Omental fat pad (tissue), 4 donors: ENCODE measurements at places on chromosomes 5 and 9.

DNA sequence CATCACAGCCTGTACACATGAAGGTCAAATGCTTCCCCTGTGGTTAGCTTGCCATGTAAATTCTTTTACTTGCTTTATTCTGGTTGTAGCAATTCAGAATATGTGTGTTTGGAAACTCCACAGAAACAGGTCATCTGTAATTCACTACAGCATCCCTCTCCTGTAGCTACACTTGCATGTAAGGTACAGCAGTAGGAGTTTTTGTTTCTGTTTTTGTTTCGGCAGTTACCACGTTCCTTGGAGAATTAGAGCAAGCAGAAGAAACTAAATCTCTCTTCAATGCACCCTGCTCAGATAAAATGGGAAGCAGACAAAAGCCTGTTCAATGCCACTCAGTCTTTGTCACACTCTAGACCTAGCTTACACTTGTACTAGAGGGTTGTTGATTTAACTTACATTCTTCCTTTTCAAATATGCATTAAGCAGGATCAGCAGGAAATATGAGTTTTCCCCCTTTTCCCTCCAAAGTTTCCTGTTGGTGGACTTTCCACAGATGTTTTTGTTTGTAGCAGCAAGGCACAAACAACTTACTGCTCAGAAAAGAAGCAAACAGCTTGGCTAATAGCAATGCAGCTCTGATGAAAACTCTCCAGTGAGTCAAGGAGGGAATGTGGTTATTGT lies 80.9 kb downstream of the YIPF5 start:
- DNase-seq: no peak

DNA sequence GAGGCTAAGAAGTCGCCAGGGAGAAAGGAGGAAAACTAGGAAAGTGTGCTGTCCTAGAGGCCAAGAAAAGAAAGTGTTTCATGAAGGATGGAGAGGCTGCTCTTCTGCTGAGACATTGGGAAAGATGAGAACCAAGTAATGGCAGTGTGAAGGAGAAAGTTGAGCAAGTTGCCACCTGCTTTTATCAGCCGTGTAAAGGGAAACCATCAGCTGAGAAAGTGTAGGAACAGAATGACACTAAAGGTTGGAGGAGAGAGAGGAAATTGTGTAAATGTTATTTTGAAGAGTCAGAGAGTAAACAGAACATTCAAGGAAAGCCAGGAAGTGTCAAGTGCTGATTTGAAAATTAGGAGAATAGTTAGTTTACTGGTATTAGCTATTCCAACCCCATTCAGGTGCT lies 125.0 kb downstream of the CEMIP2 start:
- no peak for DNase-seq

- no peak for DNase-seq
These were observed 77.4 kb downstream of the KIAA0825 start for GRCh38 chr5:94540856-94541494.

DNA sequence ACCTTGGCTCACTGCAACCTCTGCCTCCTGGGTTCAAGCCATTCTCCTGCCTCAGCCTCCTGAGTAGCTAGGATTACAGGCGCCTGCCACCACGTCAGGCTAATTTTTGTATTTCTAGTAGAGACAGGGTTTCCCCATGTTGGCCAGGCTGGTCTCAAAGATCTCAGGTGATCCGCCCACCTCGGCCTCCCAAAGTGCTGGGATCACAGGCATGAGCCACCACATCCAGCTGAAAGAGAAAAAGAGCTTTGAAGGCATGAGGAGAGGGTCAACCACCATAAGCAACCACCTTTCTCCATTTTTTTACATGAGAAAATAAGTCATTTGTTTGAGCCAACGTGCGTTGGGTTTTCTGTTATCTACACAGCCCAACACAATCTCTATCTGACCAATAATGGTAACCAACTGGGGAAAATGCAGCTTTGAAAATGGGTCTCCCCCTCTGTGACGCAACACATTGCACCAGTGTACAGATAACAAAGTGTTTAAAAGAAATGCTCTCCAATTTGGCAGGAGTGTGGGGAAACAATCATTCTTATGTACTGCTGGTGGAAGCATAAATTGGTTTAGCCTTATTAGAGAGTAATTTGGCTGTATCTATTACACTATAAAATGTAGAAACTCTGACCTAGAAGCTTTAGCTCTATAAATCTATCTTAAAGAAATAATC lies 45.8 kb upstream of the ZBTB43 start:
- no peak for DNase-seq

- no peak for DNase-seq
These were observed 17.6 kb upstream of the SHOC1 start for GRCh38 chr9:111812337-111812736.

DNA sequence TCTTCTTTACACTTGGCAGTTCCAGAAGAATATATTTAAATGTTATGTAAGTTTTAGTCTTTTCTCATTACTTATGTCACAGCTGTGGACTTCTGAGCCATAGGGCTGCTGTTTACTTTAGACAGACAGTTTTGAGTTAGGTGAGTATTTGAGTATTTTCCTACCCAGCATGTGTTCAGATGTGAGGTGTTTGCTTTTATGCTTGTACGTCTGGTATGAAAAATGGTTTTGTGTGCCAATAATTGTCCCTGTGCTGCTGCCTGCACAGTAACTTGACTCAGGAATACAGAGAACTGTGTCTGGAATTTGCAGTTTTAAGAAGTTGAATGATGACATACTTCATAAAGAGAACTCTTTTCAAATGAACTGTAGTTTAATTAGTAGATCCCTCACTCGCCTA lies 20.8 kb downstream of the MEGF10 start:
- DNase-seq: no peak

DNA sequence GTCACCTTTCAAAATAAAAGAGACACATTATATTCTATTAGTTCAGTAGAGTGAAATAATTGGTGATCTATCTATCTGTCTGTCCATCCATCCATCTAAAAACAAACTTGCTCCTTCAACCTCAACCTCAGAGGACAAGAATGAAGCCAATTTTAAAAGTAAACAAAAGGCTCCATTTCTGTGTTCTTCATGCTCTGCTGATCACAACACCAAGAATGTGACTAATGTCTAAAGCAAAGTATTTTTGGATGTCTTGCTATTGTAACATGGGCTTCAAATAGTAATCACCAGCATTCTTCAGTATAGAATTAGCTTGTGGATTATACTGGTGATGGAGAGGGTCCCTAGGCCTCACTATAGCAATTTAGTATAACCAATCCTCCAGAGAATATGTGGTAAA lies 1304.4 kb downstream of the MAT2B start:
- DNase-seq: no peak

- no peak for DNase-seq
These were observed 688.2 kb upstream of the CDH6 start for GRCh38 chr5:30505014-30505886.

DNA sequence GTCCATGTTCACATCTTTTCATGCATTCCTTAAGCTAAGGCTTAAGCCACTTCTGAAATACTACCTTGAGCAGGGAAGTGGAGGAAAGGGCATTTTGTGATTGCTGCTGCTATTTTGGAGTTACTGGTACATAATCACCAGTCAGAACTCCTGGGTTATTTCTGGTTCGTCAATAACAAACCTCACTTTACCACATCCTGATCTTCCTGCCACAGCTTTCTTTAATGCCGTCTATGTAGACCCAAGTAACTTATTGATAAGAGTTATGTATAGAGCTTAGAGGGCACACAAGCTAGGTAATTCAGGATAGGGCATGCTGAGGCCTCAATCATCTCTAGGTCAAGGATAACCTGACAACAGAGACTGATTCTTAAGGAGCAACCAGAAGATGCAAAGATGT lies 120.7 kb downstream of the DOCK8 start:
- DNase-seq: no peak

DNA sequence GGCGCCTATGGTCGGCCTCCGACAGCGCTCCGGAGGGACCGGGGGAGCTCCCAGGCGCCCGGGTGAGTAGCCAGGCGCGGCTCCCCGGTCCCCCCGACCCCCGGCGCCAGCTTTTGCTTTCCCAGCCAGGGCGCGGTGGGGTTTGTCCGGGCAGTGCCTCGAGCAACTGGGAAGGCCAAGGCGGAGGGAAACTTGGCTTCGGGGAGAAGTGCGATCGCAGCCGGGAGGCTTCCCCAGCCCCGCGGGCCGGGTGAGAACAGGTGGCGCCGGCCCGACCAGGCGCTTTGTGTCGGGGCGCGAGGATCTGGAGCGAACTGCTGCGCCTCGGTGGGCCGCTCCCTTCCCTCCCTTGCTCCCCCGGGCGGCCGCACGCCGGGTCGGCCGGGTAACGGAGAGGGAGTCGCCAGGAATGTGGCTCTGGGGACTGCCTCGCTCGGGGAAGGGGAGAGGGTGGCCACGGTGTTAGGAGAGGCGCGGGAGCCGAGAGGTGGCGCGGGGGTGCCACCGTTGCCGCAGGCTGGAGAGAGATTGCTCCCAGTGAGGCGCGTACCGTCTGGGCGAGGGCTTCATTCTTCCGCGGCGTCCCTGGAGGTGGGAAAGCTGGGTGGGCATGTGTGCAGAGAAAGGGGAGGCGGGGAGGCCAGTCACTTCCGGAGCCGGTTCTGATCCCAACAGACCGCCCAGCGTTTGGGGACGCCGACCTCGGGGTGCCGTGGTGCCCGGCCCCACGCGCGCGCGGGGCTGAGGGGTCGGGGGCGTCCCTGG lies 561 bp downstream of the DAPK1 start:
- DNase-seq: no peak

GRCh38 chr5:91787718-91788117 lies 404.6 kb upstream of the ARRDC3 start:
- no peak for DNase-seq

DNA sequence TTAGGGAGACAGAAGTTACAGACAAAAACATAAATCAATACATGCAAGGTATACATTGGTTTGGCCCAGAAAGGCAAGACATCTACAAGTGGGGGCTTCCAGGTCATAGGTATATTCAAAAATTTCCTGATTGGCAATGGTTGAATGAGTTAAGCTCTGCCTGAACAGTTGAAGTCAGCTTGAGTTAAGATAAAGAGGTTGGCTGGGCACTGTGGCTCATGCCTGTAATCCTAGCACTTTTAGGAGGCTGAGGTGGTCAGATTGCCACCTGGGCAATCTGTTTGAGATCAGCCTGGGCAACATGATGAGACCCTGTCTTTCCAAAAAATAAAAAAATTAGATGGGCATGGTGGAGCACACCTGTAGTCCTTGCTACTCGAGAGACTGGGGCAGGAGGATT lies 16.3 kb downstream of the TMC1 start:
- DNase-seq: no peak

DNA sequence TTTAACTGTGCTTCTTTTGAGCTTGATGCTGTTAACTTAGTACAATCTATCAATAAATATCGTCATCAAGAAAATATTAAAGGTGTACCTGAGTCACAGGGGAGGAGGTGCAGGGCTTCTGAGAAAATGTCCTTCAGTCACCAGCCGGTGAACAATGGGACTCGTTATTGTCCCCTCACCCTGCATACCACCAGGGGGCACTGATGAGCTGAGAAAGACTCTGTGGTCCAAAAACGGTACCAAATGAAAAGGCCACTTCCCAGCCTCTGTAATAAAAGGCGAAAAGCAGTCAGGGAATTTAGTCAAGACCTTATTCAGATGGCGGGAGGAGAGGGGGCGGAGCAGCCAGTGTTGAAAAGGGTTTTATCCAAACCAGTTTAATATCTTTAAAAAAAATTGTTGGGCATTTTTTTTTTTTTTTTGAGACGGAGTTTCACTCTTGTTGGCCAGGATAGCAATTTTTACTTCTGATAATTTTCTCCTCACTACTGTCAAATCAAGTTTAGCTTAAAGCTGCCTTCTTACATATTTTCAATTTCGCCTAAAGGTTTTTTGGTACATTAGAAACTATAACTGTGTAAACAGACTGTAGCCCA lies 271.9 kb upstream of the ADAMTS16 start:
- DNase-seq: peak; percentile 85

GRCh38 chr9:23160491-23160890 lies 665.5 kb downstream of the ELAVL2 start:
- DNase-seq: no peak

- DNase-seq: no peak
These were observed 85.4 kb upstream of the MIER3 start for GRCh38 chr5:57037355-57037754.

- DNase-seq: no peak
These were observed 113.8 kb upstream of the SPATA31D4 start for GRCh38 chr9:81814401-81814793.
